Cardiac muscle cell (in vitro differentiated cells and primary cell): ENCODE measurements at places on chromosomes 3 and 15.
A peak's percentile ranks its signal among the peaks of the same experiment; 100 is the strongest.

- no peak for DNase-seq
These were observed 79.6 kb downstream of the NFKBIZ start for GRCh38 chr3:101928890-101929289.

DNA sequence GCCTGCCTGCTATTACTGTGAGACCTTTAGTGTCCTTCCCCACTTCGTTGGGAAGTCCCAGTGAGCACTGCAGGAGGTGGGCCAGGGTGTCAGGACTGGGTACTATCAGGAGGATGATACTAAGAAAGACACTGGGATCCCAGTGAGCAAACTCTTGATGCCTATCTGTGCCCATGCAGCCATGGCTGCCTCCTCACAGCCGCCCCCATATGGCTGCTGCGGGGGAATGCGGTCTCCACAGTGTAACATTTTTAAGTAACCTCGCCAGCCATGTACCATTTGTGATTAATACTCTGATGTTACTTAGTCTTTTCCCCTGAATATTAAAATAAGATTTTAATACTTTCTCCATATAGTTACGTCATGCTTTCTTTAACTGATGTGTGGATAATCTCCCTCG, 312.2 kb downstream of the RYR3 start:
- no peak for DNase-seq

- no peak for DNase-seq
These were observed 977.7 kb downstream of the PLOD2 start for GRCh38 chr3:145183261-145183660.

- peak; percentile 91 for DNase-seq
These were observed 89.7 kb downstream of the AQP9 start for GRCh38 chr15:58227706-58228543.

DNA sequence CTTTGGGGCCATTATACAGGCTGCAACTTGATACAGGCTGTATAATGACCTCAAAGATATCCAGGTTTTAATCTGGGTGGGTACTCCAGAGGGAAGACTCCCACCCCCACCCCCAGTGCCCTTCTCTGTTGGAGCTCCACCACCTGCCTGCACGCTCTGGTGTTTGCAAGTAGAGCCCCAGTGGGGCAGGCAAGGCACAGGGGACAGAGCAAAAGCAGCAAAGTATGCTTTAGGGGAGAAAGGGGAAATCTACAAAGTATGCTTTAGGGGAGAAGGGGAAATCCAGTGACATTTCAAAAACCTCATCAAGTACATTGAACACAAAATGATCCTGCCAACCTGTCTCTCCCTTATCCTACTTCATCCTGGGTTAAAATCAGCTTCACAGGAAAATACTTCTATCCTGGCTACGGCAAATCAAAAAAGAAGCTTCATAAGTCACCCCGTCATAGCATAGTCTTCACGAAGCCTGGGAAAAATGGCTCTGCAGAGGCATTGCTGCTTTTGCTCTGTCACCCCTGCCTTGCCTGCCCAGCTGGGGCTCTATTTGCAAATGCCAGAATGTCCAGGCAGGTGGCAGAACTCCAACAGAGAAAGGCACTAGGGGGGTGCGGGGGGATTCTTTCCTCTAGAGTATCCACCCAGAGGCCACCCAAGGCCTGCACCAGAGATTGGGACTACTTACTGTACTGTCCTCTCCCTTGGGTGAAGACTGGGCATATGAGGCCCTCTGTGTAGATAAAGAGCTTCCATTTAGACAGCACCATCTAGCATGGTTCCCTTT, 60.9 kb upstream of the ATP11B start:
- DNase-seq: no peak

DNA sequence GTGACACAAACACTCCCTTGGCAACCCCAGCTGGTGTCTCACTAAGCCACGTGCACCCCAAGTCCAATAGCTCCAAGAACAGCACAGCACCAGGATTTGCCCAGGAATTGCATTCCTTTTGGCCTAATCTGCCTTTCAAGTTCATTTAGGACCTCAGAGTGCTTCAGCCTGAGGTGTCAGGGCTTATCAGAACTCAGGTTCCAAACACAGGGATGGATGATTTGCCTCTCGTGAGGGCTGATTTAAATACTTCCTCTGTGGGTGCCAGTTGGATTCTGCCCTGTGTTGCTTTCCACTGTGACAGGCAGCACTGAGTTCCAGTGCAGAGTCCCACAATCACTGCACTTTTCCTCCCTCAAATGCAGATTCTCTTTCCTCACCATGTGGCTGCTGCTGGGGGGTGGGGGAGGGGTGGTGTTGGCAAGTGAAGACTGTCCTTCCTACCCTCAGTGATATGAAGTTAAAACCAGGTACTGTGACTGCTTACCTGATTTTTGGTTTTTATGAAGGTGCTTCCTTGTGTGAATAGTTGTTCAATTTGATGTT, 204.3 kb upstream of the STAC start:
- no peak for DNase-seq

GRCh38 chr15:78641102-78641748, at the start of gene CHRNB4:
Gene CHRNB4, minus strand, starts transcription at chr15:78641210. Its CDS starts 77 bp downstream, at chr15:78641133.
- peak; percentile 82 for DNase-seq

DNA sequence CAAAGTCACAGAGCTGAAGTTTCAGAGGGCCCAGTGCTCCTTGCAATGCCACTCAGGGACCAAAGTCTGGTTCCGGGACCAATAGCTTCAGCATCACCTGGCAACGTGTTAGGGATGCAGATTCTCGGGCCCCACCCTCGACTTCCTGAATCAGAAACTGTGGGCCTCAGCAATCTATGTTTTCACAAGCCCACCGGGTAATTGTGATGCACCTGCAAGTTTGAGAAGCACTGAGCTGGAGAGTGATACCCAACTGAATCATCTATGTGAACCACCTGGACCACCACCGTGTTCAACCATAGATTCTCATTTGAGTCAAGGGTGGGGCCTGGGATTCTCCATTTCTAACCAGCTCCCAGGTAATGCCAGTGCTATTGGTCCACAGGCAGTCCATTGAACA, 55.7 kb downstream of the CORO2B start:
- DNase-seq: no peak
